ENCODE measurements at places on chromosomes 5 and 9. TPM values are rescaled to one million over a fixed set of nuclear protein-coding genes. Genes with fewer than 3 reads are reported as not detected.

DNA sequence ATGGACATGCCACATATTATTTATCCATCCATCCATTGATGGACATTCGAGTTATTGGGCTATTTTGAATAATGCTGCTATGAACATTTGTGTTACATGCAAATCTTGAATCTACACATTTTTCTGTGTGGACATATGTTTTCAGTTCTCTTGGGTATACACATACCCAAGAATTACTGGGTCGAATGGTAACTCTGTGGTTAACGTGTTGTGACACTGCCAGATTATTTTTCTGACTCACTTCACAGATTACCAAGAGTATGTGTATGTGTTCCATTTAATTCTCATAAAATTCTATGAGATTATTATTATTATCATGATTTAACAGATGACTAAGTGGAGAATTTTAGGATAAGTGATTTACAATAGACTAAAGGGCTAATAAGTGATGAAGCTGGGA lies 26.7 kb downstream of the CYFIP2 start:
- no peak for DNase-seq

GRCh38 chr9:92385001-92385400 lies 19.4 kb downstream of the OGN start:
- DNase-seq: no peak

DNA sequence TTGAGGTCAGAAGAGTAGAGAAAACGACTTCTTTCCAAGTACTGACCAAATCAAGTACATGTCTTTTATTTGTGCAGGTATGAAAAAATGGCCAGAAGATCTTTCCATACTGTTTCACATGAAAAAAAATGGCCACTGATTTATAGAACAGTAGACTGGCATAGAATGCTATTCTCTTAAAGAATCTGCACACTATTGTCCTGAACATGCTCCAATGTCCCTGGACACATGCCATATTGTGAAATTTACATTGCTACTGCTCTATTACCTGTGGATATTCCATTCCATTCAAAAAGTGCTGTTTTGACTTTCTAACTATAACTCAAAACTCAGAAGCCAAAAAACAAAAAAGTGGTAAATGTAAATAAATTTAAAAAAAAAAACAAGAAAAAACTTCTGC lies 60.6 kb downstream of the FBXL17 start:
- DNase-seq: no peak

- no peak for DNase-seq
These were observed 77.7 kb downstream of the NTNG2 start for GRCh38 chr9:132239518-132239917.

GRCh38 chr5:176750144-176750543 lies 60.2 kb upstream of the UNC5A start:
- DNase-seq: no peak

DNA sequence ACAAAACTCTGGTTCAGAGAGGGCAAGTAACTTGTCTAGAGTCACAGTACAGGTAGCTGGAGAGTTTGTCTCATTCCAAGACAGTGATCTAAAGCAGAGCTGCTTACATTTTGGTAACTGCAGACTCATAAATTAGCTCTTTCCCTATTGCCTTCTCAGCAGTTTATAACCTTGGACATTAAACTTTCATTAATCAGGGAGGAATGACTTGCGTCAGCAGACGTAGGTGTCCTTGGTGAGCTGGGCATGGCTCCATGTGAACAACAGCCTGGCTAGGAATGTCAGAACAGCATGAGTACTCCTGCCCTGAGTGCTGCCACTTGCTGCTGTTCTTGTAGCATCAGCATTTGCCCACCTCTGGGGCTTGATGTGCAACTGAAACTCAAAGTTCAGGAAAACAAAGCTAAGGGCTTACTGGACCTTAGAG lies 2.2 kb upstream of the ALDOB start:
- peak; percentile 72 for DNase-seq

DNA sequence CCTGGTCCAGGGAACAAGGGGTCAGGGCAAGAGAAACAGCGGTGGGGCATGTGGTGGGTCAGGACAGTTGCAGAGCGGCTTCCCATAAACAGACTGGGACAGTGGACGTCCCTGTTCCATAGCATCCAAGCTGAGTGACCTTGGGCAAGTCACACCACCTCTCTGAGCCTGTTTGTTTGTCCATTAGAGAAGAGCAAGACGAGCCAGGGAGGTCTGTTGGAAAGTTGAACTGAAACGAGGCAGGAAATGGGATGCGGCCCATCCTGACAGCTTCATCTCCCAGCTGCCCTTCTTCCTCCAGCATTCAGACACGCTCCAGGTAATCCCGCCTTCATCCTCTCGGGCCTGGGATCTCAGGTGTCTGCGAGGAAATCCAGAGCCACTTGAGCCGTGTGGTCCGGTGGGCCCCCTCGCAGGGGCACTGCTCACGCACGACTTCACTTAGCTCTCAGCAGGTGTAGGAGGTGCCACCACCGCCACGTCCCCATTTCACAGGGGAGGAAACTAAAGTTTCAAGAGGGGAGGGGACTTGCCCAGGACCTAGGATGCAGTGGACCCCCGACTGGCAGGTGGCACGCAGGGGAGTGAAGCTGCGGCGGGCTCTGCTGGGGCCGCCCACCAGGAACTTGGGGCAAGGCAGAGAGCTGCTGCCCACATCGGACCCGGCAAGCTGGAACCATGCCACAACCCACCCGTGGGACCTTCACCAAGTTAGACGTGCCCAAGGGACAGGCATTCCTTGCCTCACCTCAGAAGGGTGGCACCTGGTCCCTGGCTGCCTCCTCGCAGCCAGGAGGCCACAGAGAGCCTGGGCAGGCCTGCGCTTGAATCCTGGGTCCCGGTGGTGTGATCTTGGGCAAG lies 13.0 kb downstream of the PTGES2 start:
- DNase-seq: peak; percentile 59

- DNase-seq: no peak
These were observed 149.5 kb downstream of the BAAT start for GRCh38 chr9:101235105-101235866.

LCP2 gene
- 5.4 TPM for polyA plus RNA-seq

DMGDH gene
- 0.41 TPM for polyA plus RNA-seq

FOXD4 gene
- polyA plus RNA-seq: not detected

RAB24 gene
- 35.4 TPM for polyA plus RNA-seq
